ENCODE measurements at places on chromosomes 1 and 21.

DNA sequence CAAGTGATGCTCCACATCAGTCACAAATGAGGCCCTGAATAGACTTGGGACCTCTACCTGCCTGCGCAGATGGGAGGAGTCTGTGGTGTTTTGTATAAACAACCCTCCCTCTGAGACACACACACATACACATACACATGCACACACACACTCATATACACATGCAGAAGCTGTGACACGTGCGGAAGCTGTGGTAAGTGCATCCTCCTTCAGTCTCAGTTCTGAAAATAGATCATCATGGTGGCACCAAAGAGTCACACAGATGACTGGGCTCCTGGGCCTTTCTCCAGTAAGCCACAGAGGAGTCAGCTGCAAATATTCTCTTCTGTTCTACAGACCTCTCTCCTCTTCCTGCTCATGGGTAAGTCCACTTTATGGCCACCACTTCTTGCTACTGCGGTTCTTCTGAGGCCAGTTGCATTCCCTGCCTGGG is at the start of gene LY9:
Gene LY9, plus strand, starts transcription at position 224 of the 433 bp plus-strand sequence. Its CDS starts 14 bp downstream, at position 238.
- DNase-seq = no peak

DNA sequence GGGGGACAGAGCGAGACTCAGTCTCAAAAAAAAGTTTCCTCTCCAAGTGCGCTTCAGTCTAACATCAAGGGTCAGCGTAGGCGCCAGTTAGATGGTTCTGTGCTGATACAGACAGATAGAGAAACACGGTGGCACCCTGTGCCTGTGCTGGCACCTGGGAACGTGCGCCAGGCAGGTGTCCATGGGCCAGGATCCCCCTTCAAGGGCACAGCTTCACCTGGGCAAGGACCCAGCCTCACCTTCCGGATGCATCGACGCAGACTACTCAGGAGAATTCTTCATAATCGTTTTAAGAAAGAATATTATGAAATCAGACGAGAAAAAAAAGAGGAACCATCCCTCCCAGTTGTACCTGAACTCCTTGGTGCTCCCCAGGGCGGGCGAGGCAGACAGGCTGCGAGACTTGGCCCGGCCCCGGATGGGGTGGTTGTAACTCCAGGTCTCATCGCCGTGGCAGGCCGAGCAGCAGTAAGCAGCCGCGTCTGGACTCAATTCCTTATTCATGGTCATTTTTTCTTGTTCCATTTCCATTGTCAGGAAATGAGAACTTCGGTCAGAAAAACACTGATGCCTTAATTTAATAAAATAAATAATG is 13.3 kb downstream of the NADK start:
- no peak for DNase-seq

GRCh38 chr1:115671176-115671934 is 29.6 kb downstream of the VANGL1 start:
- no peak for DNase-seq

GRCh38 chr1:32100807-32101708 is 6.8 kb upstream of the KPNA6 start:
- no peak for DNase-seq

- no peak for DNase-seq
These were observed 5.2 kb downstream of the CCN1 start for GRCh38 chr1:85585799-85586198.

All from CMK (cell line).